ENCODE measurements at places on chromosomes 2 and 18.

- no peak for DNase-seq
These were observed 269.0 kb upstream of the SLC39A10 start for GRCh38 chr2:195388028-195388427.

GRCh38 chr2:231411831-231412617 is 16.5 kb downstream of the B3GNT7 start:
- no peak for DNase-seq

- DNase-seq = no peak
These were observed 104.3 kb downstream of the TTC27 start for GRCh38 chr2:32732120-32732519.

- DNase-seq = no peak
These were observed 758.0 kb upstream of the ZEB2 start for GRCh38 chr2:145277922-145278321.

DNA sequence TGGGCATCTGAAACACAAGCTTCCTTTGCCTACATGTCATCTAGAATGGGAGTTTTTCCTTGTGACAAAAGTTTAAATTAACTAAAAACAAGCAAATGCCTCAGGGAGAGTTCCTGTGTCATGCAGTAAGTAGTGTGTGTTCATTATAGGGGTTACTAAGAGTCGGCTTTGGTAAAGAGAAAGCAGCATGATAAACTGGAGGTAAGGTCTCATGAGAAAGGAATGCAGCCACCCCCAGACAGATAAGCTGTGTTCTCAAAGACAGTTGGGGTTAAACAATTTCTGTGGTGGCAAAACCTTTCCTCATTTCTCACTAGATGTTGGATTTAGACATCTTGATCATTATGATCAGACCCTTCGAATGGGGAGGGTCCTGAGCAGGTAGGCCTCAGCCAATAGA is 129.7 kb downstream of the MAP4K4 start:
- no peak for DNase-seq

DNA sequence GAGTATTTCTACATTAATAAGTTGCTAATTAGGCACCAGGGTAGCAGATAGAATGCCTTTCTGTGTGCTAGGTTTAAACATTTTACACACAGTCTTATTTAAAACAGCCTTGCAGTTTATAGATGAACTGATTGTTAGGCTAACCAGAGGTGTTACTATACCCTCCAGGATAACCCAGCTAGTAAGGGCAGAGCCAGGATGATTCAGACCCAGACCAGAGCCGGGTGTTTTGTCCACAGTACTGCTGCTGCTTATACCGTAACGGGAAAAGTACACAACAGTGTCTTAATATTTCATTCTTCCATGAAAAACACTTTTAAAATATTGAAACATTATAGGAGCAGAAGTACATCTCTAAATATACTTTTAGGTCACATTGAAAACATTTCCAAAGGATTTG is 82.7 kb downstream of the MALT1 start:
- DNase-seq = no peak

- DNase-seq = no peak
These were observed 53.1 kb downstream of the CHRNA1 start for GRCh38 chr2:174711206-174711605.

- no peak for DNase-seq
These were observed 93.5 kb downstream of the SPIRE1 start for GRCh38 chr18:12564378-12564777.

- no peak for DNase-seq
These were observed 46.7 kb upstream of the FHOD3 start for GRCh38 chr18:36250827-36251226.

- DNase-seq = no peak
These were observed 441 bp downstream of the MPHOSPH10 start for GRCh38 chr2:71130905-71131244.

GRCh38 chr2:219284501-219285372 is 5.6 kb downstream of the DNAJB2 start:
- DNase-seq = no peak

DNA sequence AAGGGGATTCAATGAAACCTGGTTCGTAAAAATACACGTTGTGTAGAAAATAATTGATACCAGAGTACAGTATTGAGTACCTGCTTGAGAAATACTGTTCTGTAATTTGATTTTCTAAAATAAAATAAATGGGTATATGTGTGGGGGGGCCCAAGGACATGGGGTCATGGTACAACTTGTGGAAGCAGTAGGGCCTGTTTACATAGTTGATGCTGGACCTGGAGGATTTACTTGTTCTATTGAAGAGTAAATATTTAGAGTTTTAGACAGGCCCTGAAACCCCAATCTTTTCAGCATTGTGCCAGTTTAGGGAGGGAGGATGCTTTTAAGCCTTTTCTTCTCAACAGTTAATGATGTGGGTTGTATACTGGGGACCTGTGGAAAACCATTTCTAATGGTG is 11.7 kb downstream of the CERS6 start:
- no peak for DNase-seq

- DNase-seq = no peak
These were observed 183.8 kb downstream of the MYCN start for GRCh38 chr2:16123856-16124780.

DNA sequence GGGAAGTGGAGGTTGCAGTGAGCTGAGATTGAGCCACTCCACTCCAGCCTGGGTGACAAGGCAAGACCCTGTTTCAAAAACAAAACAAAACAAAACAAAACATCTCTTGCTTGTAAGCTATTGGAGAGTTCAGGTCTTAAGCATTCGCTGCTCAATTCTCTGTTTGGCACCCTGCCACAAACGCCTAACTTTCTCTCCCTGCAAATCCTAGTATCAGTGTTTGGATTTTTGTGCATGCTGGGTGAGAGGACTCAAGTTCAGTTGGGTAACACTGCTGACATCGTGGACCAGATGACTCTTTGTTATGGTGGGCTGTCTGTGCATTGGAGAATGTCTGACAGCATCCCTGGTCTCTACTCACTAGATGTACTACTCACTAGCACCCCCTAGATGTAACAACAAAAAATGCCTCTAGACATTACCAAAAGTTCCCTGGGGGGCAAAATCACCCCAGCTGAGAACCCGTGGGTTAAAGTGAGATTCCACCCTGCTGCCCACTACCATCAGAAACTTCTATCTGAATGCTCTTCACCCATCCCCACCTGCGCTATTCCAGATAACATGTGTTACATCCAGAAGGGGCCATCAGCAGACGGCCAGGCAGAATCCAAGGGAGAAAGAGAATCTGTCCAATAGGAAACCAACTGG is 50.9 kb downstream of the CACNB4 start:
- DNase-seq = no peak

GRCh38 chr2:20334605-20335203 is 15.9 kb downstream of the PUM2 start:
- DNase-seq = no peak

- no peak for DNase-seq
These were observed 35.9 kb upstream of the NARS1 start for GRCh38 chr18:57657542-57657941.

DNA sequence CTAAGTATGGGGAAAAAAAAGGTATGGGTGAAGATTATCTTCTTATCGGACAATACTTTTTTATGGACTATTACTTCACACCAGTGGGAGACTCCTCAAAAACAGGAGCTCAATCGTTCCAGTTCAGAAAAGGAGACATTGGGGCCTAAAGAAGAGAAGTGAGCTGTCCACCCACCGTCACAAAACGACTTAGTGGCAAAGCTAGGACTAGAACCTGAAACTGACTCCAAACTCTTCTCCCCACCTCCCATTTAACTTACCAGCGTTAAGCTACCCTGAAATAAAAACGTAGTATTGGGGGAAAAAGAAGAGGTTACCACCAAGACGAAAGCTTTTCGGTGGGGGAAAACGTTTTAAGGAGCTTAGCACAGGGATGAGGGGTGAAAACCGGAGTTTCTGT is 503 bp downstream of the GTF3C3 start:
- no peak for DNase-seq

- no peak for DNase-seq
These were observed 82.3 kb upstream of the LDLRAD4 start for GRCh38 chr18:13136056-13136903.

DNA sequence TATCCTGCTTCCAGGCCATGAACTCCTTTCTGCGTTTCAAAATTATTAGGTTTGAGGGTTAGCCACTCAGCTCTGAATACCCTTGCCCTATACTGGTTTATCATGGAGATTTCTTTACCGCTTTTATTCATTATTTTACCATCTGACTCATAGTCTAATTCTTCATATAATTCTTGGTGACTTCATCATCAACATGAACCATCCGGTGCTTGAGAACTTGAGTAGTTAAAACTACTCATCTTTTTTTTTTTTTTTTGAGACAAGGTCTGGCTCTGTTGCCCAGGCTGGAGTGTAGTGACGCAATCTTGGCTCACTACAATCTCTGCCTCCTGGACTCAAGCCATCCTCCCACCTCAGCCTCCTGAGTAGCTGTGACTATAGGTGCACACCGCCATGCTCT is 94.2 kb upstream of the LHCGR start:
- no peak for DNase-seq

DNA sequence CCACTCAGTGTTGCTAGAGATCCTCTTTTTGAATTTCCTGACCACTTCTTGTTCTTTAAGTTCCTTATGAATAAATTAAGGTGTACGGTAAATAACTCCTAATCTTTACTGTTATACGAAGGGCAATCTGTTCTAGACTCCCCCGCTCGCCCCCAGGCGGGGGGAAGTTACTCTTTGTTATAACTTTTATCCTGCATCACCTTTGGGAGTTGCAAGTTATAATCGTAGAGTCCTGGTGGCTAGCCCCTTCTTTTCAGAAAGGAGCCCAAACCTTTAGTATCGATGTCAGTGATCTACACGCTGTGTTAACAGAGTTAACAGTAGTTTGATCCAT is 652 bp downstream of the GCA start:
- no peak for DNase-seq

- DNase-seq = peak; percentile 30
These were observed 13.5 kb upstream of the ZAP70 start for GRCh38 chr2:97699765-97700444.

DNA sequence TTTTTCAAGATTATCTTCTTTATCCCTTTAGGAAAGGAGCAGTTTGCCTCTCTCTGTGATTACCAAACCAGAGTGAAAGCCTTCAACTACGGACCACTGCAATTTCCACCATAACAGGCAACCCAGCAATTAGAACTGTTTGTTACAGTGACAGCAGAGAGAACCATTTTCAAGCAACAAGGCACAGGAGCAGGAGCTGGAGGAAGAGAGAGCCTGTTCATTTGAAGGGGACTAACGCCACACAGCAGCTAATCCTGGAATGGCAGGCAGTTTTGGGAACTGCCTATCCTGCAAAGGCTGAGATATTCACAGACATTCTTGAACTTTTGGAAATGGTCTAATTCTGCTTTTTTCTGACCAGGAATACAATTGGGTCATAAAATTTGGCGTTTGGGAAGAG is 1541.9 kb upstream of the PIK3C3 start:
- DNase-seq = peak; percentile 21

GRCh38 chr2:160326786-160327185 is 126.7 kb upstream of the ITGB6 start:
- DNase-seq = no peak

DNA sequence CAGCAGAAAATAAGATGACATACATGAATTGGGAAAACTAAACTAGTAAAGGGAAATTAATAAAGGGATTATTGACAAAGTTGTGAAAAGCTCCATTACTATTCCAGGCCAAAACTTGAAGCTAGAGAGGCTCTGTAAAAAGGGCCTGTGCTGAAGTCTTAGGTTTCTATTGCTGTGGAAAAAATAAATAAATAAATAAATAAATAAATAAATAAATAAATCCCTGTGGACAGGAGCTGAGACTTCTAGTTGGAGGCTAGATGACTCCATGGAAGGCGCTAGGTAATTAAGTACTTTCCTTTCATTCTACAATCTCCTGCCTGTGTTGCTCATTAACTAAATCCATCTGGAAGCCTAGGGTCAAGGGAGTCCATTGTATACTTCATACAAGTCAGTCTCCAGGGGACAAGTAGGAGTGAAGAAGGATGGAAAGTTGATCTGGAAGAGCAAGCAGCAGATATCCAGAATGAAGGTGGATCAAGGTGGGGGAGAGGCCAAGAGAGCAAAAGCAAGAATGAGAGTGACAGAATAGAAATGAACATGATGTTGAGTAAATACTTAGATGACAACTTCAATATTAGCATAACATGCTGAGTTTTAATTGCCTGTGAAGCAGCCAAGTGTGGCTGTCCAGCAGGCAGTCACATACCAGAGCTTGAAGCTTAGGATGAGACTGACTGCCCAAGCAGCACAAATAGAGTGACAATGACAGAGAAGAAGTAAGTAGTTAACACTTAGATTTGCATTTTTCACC is 26.2 kb upstream of the CCNT2 start:
- no peak for DNase-seq

- no peak for DNase-seq
These were observed 19.7 kb upstream of the EMILIN2 start for GRCh38 chr18:2827061-2827460.

DNA sequence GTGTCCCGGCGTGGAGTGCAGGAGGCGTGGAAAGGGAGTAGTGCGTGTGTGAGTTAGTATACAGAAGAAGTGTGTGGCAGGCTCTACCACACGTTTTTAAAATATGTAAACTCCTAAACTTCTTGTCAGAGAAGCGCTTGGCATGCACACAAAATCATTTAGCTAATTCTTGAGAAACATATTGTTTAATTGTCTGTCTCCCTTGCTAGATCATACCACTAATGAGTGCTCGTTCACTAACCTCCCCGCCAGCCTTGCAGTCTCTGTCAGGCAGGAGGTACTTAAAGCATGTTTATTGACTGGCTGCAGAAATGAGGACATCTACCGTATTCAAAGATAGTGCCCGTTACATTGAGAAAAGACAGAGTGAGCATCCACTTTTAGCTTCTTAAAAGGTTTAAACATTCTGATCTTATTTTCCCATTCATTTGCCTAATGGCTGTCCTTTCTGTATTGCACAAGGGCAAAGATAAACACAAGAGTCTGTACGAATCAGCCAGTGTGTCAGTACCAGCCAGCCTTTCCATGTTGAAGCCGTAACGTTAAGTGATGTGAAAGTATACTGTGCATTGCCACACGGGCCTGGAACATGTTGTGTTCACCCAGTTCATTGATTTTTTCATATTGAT is 41.4 kb downstream of the TRAPPC12 start:
- DNase-seq = no peak

- DNase-seq = no peak
These were observed 274.8 kb upstream of the SLC39A10 start for GRCh38 chr2:195382186-195382585.

DNA sequence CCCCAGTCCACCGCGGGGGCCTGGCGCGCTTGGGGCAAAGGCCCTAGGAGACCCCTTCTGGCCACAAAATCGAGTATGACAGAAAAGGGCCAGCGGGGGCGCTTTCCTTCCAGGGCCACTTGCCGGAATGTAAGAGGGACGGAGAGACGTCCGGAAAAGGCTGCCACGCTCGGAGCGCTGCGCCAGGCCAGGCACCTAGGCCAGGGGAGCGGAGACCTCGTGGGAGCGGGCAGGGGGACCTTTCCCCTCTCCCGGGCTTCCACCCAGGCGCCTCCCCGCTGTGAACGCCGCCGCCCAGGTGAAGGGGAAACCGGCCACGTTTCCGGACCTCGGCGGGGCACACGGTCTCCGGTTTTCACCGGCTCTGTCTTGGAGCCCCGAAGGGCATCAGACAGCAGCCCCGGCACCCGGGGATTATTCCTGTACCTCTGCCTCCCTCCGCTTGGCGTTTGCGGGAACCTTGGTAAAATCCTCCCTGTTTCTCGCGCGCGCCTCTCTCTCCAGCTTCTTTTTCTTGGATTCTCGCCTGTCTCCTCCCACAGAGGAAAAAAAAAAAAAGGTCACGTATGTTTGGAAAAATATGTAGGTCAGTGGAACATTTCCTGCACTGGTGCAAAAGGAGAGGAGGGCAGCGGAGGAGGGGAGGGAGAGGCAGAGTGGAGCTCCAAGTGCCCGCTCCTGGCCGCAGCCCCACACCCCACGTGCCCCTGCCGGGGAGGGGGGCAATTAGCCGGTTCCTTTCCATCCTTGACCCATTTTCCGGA is 1.2 kb upstream of the NPAS2 start:
- DNase-seq = no peak
